HS-27A (cell line): ENCODE measurements at places on chromosomes 5 and 9.
A peak's percentile ranks its signal among the peaks of the same experiment; 100 is the strongest.

DNA sequence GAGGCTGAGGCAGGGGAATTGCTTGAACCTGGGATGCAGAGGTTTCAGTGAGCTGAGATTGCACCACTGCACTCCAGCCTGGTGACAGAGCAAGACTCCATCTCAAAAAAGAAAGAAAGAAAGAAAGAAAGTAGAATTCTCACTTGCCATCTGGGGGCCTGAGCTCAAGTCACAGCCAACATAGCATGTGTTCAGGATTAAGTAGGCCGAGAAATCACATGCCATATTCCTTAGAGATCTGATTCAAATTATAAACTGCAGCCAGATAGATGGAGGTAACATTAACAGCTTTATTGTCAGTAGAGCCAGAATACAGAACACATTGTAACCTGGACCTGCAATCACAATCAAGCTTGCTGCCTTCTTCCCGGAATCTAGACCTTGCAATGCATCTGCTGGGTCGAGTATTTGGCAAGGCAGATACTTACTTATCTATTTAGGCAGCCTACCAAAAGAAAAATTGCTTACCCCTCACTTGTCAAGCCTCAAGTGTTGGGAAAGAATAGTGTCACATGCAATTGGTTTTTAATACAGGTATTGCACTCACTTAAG, 173.7 kb downstream of the CPLANE1 start:
- no peak for DNase-seq

- DNase-seq, result no peak
Observed at GRCh38 chr9:30944225-30944569, 1440.2 kb upstream of the ACO1 start.

GRCh38 chr5:68330574-68330973, 115.0 kb downstream of the PIK3R1 start:
- DNase-seq, result no peak

GRCh38 chr5:133356984-133357421, 255.3 kb downstream of the FSTL4 start:
- DNase-seq, result no peak

DNA sequence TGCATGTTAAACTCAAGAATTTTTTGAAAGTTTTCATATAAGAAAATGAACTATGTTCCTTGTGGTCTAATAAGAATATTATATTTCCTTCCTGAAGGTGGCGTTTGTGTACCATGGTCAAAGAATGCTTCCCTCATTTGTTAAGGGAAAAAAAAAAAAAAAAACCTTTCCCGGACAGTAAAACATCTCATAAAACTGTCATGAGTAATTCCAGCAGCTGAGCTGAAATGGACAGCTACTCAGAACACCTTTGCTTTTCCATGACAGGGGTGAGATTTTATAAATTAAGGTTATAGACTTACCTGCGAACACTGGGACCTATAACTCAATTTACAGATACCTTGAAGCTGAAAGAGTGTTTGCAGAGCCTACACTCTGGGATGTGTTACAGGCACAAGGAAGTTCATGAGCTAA, 113.2 kb upstream of the RANBP3L start:
- no peak for DNase-seq

- peak; percentile 51 for DNase-seq
Observed at GRCh38 chr9:94783102-94783682, 56.7 kb downstream of the AOPEP start.

DNA sequence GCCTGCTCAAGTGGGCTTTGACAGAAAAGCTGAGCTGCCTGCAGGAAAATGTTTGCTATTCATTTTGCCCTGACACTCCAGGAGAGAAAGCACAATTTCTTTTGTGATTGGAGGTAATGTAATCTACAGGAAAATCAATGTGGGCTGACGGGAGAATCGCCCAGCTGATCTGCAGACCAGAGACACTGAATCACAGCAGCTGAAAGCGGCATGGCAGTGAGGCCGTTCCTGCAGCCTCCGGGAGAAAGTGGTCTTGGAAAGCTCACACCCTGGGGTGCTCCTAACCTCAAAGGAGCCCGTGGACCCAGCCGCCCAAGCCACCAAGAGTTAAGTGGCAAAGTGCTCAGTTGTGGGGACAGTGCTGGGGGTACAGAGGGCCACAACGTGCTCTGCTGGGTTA, 593.6 kb downstream of the BNC2 start:
- no peak for DNase-seq
